GF-D8 (cell line): ENCODE measurements at places on chromosomes 12 and 14.

DNA sequence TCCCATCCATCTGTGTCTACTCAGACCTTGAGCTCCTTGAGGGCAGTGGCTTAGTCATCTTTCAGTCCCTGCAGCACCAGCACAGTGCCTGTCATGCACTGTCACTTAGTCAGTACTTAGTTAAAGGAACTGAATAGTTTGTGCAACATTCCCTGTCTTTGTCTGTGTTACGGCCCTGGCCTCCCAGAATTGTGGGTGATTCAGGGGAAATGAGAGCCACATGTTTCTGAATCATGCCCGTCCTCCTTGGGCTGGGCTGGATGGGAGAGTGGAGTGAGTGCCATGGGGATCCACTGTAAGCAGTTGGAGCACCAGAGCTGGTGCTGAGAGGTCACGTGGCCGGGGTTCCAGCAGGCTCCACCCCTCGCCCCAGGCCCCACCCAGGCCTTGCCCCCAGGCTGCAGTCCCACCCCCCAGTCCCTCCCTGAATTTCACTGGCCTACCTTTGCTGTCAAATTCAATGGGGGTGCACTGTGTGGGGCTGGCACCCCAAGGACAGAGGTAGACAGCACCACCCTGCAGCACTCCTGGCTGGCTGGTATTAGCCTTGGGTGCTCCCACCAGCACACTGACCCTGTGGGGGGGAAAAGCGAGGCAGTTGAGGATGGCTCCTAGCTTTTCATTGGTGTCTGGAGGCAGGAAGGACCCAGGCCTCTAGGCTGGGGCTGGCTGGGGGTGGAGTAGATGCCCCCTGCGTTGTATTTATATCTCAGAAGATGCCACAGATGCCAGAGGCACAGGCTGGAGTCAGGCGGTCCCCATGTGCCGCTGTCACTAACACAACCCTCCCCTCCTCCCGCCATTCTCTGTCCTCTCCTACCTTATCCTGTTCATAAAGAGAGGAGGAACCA is 7.5 kb downstream of the ITGA5 start:
- peak; percentile 29 for DNase-seq

- no peak for DNase-seq
Measured at GRCh38 chr12:49432616-49433015, 65.4 kb downstream of the SPATS2 start.

GRCh38 chr14:78933166-78933565 is 763.0 kb downstream of the NRXN3 start:
- DNase-seq, result no peak

- DNase-seq, result no peak
Measured at GRCh38 chr12:92382383-92382878, 236.8 kb upstream of the BTG1 start.

DNA sequence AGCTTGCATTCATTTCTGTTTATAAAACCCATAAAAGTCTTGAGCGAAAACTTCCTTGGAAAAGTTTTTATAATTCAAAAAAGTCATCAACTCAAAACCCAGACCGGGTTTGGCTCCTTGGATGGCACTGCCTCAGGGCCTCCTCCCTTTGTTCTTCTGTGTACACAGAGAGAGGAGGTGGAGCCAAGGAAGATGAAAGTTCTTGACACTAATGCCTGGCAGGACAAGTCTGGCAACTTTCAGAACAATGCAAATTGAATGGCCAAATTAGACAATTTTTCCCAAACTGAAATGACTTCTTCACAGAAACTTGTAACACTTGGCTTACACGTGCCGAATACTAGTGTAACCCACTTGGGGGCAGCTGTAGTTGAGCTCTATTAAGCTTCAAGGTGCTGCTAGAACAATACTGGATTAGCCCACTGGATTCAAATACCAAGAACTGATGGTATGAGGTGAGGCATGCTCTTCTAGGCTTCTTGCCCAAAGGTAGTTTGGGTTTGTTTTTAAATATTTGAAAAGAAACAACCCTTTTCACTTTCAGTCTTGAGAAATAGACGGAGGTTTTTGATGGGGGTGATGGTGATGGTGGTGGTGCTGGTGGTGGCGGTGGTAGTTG is 86.6 kb upstream of the FRMD6 start:
- DNase-seq, result no peak

DNA sequence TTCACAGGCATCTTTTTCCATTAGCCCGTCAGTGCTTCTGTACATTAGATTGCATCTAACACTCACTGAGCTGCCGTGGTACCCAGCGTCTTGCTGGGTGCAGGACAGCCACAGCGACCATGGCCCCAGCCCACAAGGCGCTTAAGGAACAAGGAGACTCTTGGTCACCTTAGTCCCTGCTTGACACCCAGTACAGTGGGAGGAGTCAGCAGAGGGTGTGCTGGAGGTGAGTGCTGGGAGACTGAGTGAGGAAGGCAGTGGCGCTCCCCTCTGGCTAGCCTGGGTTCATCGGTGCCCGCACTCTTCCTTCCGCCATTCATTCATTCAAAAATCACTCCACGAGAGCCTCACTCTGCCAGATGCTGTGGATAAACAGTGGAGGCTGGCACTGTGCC is 21.8 kb downstream of the FBLN5 start:
- no peak for DNase-seq

DNA sequence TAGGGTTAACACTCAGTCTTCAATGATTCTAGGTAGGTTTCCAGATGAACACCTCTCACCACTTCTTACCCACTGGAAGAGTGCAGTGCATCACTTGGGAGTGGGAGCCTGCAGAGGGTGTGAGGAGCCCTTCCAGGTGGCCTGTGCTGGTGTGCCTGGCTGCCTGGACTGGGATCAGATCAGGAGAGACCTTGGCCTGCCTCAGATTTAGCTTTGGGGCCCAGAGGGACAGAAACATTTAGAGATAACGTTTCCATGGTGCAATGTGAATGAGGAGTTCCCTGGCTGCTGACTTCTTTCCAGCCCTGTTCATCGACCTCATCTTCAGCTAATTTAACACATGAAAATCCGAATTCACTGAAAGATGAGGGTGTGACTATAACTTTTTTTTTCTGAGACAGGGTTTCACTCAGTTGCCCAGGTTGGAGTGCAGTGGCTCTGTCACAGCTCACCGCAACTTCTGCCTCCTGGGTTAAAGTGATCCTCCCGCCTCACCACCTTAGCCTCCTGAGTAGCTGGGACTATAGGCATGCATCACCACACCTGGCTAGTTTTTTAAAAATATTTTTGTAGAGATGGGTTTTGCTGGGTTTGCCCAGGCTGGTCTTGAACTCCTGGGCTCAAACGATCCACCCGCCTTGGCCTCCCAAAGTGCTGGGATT is 53.6 kb downstream of the SUSD6 start:
- DNase-seq, result no peak

- DNase-seq, result no peak
Measured at GRCh38 chr14:92322516-92322915, 449 bp upstream of the SLC24A4 start.

DNA sequence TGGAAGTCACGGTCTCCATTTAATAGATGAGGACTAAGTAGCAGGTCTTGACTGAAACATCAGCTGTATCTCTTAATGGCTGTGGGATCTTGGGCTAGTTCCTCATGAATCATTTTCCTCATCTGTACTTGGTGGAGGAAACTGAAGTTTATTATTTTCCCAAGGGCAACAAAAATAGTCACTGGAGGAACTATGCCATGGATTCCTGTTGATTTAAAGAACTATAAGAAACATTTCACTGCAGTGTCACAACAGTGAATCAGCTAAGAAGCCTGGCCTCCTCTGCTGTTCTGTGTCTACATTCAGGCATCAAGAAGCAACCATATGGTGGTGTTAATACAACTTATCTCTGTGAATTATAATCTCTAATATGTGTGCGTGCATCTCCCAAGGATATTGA is 200.5 kb downstream of the STXBP6 start:
- no peak for DNase-seq

GRCh38 chr14:92144708-92145107 is 22.9 kb downstream of the CPSF2 start:
- no peak for DNase-seq

DNA sequence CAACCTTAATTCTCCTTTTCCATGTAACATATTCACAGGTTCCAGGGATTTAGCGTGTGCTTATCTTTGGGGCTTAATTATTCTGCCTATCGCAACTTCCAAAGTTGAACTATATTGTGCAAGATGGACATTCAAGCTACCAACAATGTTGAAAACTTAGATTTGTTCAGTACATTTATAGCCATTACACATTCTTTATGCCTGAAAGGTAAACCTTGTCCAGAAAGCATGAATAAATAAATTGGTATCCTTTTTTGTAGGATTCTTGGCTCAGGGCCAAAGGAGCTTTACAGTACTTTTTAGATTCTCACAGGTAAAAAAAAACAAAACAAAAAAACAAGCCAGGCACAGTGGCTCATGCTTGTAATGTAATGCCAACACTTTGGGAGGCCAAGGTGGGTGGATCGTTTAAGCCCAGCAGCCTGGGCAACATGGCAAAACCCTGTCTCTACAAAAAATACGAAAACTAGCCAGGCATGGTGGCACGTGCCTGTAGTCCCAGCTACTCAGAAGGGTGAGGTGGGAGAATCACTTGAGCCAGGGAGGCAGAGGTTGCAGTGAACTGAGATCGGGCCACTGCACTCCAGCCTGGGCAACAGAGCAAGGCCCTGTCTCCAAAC is 3.3 kb downstream of the C12orf56 start:
- no peak for DNase-seq

GRCh38 chr14:59320763-59321625 is 132.5 kb downstream of the DAAM1 start:
- DNase-seq, result no peak

DNA sequence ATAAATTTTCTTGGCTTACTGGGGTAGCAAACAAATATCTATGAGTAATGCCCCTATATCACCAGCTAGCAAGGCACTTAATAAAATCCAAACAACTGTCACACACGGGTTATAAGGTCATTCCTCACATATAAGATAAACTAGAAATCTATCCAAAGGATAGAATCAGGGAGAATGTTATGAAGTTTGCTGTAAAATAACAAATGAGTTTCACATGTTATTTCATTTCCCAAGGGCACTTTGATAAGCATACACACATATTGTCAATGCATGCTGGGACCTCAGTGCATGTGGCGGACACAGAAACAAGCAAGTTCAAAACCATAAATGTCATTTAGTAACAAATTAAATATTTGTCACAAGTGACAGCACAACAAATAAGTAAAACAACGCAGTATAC is 429.4 kb downstream of the GXYLT1 start:
- DNase-seq, result no peak

DNA sequence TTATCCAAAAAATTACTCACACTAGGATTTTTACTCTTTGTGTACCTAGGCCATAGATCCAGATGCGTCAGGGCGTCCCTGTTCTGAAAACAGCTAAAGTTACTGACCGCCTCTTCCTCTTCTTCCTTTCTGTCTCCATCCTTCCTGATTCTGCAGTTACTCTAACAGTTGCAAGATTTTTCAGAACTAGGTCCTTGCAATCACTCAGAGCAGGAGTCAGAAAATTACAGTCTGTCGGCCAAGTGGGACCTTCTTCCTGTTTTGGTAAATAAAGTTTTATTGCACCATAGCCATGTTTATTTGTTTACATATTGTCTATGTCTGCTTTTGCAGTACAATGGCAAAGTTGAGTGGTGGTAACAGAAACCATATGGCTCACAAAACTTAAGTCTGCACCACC is 25.6 kb upstream of the FGF6 start:
- DNase-seq, result no peak

- no peak for DNase-seq
Measured at GRCh38 chr12:124321040-124321481, 26.2 kb downstream of the RFLNA start.

- DNase-seq, result no peak
Measured at GRCh38 chr14:29545714-29546113, 381.9 kb downstream of the PRKD1 start.

GRCh38 chr12:6766651-6767349 is 637 bp downstream of the PTMS start:
- no peak for DNase-seq

- DNase-seq, result no peak
Measured at GRCh38 chr12:79560225-79560889, 130.4 kb downstream of the PAWR start.

DNA sequence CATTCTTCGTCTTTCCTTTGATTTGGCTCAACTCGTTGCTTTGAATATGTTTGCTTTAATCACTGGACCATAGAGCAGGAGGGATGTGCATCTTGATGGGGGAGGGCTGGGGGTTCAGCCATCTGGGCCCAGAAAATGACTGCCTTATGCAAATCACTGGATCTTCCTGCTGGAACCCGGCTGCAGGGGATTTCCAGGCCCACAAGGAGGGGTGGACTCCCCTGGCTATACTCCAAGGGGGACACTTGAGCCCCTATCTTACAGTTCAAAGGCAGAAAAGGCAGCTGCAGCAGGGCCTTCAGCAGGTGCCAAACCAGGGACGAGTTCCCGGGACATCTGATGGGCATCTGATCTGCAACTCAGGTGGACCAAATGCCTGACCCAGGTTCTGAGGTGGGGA is 122.5 kb downstream of the DICER1 start:
- DNase-seq, result no peak

DNA sequence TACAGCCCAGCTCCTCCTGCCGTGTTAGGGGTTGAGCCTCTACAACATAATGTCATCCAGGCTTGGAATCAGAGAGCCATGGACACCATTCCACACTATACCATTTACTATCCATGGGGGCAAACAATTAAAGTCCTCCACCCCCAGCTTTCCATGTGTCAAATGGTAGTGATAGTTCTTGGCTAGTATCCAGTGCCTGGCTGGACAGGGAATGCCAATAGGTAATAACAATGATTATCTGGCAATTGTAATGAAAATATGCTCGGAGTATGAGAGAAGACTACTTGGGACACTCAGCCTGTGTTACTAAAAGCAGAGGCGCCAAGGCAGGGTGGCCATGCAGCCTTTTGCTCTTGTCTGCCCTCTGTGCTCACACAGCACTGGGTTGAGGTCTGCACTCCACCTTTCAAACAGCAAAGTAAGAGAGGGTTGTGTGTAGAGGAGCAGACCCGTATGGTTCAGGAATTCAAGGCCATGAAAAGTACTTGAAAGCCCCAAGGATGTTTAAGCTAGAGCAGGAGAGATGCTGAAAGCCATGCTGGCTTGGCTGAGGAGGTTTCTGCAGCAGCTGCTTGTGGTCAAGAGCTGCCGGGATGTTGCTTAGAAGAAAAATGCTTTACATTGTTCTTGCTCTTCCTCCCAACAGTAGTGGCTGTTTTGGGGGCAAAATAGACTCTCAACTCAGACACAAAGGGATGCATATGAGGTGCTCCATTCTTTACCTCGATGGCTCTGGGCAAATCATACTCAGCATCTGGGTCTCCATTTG is 10.6 kb downstream of the SERPINA3 start:
- DNase-seq, result no peak

GRCh38 chr12:74418573-74418972 is 119.1 kb upstream of the ATXN7L3B start:
- no peak for DNase-seq

DNA sequence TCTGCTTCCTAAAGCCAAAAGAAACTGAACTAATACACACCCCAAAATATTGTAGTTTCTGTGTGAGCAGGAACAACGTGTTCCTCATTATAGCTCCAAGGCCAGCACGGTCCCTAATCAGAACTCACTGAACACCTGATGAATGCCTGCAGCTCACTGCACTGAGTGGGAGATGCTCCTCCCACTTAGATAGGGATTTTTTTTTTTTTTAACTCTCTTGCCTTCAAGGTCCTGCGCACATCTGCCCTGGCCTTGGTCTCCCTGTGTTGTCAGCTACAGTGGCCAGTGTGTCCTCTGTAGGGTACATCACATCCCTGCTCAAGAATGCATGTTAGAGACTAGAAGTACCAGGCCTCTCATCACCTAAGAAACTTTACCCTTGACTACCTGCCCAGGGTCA is 44.3 kb upstream of the TMPO start:
- DNase-seq, result no peak
